ENCODE measurements at places on chromosomes 3 and 15.
A peak's percentile ranks its signal among the peaks of the same experiment; 100 is the strongest.

DNA sequence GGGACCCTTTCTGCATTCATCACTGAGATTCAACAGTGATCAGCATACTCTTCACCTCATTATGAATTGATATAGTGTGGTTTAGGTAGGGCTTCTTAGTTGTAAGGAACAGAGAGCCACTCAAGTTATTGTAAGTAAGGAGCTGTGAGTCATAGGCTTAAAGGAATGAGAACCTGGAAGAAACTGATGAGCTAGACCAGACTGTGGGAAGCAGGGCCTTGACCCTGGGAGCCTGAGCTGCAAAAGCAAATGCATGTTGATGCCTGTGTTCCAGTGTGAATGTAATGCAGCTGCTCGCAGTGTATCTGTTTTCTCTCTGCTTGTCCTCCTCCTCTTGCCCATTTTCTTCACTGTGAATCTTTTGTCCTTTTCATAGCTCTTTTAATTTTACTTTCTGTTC is 13.6 kb downstream of the ZKSCAN7 start:
- DNase-seq = no peak

GRCh38 chr3:74267131-74267530 is 347.3 kb downstream of the CNTN3 start:
- no peak for DNase-seq

GRCh38 chr15:35545316-35545823 is 595 bp downstream of the DPH6 start:
- peak; percentile 1 for DNase-seq

- DNase-seq = no peak
Observed at GRCh38 chr3:178455946-178456345, 80.3 kb upstream of the KCNMB2 start.

DNA sequence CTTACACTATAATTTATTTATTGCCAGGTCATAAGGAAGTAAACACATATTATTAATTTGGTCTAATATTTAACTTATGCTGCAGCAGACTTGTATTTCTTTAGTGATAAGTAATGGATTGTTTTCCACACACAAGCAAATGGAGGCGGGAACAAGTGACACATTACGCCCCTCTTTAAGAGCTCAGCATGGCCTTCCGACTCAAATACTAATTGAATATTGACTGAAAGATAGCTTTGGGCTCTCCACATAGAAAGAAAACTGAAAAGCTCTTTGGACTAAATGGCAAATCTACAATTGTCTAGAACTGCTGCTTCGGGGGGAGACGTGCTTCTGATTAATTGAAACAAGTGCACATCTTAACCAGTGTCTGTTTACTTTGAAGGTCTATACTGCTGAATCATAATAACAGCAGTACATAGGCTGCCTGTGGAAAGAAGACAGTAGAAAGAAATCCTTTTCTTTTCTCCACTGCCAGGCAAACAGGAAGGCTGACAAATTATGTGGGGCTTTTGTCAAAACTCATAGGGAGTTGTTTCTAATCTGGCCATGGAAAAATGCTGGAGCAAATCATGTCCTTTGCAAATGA is 15.9 kb downstream of the CADPS start:
- DNase-seq = no peak

DNA sequence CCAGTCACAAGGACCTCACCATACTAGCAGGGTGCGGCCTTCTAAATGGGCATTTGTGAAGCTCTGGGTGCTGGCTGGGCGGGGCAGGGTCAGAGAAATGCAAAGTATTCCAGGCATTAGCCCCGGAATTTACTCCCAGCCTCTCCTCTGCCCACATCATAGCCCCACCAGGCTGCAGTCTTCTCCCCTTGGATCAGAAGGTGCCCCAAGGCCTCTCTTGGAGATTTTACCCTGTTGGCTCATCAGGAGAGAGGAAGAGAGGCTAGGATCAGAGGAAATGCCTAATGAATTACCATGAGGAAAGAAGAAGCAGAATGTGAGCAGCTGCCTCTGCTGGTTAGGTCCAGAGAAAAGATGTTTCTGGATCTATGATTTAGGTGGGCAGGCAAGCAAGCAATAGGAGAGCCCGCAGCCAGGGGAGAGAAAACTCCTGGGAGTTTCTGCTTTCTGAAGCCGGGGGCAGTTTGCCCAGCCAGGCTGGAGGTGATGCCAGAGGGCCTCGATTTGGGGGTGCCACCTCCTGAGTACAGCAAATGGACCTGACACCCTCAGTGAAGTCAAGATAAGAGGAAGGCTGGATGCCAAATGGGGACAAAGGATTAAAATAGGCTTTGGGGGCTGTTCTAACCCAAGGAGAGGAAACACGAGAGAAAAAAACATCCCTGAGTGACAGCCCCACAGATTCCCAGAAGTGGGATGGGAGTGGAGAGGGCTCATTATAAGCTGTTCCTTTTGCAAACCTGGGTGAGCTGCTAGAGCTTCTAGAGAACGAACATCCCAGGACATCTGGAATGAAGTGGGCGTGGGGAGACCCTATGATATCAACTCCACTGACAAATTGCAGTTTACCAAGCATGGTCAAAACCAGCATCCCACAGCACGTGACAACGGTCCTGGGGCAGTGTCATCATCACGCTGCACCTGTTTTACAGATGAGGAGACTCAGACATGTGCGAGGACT is 65.4 kb downstream of the BDH1 start:
- no peak for DNase-seq

Measured in GM12891 (cell line).